CMK (cell line): ENCODE measurements at places on chromosomes 3 and 15.

DNA sequence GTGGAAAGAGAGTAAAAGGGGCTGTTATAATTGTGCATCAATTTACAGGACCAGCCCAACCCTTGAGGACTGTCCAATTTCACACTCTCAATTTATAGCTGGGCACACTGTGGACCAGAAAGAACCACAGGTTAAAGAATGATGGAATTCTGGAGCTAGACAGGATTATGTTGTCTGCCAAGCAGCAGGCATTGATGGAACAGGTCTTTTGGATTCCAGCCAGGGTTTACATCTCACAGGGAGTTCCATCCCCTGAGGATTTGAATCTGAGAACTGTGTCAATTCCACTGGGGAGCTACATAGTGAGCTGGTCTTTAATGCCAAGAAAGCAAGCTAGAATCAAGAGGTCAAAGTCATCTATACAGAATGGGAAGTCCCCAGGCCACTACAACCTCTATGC, 389.5 kb upstream of the WNT5A start:
- DNase-seq = no peak

GRCh38 chr3:128222796-128223385, 69.6 kb downstream of the EEFSEC start:
- DNase-seq = no peak

- DNase-seq = no peak
These were observed 1035.9 kb downstream of the PLOD2 start for GRCh38 chr3:145124900-145125678.

- no peak for DNase-seq
These were observed 2.8 kb upstream of the C15orf40 start for GRCh38 chr15:83014205-83014653.

GRCh38 chr3:118144919-118145318, 889.7 kb downstream of the IGSF11 start:
- no peak for DNase-seq

- no peak for DNase-seq
These were observed 372.2 kb downstream of the VGLL3 start for GRCh38 chr3:86618706-86619105.

DNA sequence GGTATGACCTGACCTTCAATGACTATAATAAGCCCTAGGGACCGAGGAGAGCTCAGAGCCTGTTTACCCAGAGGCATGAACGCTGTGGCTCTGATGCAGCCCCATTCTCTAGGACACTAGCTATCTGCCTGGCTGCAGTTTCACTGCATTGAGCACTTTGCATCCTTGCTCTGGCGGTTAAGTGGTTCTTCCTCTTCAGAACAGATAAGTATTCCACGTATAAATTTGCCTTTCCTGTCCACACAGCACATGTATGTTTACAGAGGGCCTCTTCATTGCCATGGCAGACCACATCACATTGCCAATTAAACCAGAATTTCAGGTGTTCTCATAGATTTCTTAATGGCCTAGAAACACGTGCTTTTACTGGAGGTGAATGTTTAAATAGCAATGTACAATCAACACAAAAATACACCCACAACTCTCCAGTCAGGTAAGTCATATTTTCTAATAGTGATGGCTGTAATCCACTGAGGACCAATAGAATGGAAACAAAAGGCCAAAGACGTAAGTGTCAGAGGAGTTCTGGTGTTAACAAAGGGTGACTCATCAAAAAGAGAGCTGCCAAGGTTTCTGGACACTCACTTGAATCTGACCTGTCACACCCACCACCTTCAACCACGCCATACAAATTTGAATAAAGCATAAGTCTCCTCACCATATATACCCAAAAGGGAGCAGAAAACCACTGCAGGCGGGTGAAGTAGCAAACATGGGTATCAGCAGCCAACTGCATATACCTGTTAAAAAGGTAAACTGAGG, 553.4 kb downstream of the OCA2 start:
- no peak for DNase-seq

DNA sequence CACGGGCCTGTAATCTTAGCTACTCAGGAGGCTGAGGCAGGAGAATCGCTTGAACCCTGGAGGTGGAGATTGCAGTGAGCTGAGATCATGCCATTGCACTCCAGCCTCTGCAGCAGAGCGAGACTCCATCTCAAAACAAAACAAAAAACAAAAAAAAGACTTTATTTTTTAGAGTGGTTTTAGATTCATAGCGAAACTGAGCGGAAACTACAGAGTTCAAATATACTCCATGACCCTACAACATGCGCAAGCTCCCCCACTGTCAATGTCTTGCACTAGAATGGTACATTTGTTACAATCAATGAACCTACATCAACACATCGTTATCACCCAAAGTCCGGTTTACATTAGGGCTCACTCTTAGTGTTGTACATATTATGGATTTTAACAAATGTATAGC, 2.2 kb upstream of the CRTAP start:
- no peak for DNase-seq

GRCh38 chr3:14297784-14298236, 104.6 kb upstream of the SLC6A6 start:
- DNase-seq = no peak

GRCh38 chr3:174821477-174821876, 37.7 kb upstream of the NAALADL2 start:
- no peak for DNase-seq

DNA sequence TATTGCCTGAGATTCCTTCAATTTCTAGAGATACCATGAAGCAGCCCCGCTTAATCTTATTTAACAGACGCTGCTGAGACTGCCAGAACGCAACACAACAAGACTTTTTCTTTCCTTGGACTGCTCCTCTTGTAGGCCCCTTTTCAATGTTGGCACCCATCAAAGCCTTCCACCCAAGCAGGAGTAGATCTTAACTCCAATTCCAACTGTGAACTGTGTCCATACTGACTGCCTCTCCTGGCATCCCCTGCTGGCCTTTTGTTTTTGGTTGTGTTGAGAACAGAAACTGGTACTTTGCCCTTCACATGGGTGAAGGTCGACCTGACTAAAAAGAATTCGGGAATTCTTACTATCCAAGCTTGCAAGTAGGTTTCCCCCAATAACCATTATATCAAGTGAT, 50.2 kb downstream of the TRIM71 start:
- DNase-seq = no peak

DNA sequence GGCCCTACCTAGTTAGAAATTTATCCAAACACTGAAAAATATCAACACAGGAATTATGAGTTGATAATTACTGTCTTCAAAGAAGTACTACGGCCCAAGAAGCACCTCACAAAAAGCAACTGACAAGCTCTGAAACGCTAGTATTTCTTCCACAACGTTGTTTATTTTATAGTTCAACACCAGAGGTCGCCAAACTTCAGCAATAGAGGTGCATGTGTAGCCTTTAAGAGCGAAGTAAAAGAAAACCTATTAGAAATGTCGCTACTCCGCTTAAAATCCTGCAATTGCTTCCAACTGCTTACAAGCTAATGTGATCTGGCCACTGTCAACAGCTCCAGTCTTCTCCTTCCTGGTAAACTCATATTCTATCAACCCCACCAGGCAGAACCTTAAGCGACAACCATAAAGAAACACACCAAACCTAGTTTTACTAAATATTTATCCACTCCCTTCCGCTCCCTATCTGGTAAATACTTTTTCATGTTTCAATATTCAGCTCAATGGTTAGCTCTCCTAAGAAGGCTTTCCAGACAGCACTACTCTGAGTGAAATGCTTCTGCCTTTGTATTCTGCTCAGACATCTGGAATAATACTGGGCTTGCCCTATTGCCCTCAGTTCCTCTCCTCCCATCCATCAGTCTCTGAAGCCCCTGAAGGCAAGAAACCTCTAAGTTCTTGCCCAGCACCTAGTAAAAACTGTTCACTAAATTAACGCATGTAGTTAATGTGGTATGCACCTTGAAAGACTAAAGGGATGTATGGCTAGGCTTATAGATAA, 110.2 kb downstream of the NR1I2 start:
- DNase-seq = peak; percentile 15

DNA sequence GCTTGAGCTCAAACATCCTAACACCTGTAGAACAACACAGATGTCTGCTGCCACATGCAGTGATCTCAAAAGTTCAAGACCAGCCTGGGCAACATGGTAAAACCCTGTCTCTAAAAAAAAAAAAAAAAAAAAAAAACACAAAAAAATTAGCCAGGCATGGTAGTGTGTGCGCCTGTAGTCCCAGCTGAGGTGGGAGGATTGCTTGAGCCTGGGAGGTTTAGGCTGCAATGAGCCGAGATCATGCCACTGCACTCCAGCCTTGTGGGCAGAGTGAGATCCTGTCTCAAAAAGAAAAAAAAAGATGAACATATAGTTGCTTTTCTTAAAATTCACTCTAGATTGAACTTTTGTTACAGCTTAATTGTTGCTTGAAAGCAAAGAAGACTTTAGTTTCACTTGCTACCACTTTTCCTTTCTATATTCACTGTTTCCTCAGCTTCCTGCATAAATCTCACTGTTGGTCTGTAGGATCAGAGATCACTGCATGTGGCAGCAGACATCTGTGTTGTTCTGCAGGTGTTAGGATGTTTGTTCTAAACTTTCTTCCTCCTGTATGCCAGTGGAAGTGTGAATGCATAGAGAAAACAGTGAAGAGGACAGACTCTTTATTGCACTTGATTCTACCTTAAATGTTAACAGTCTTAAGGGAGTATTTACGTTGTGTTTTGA, 12.6 kb downstream of the RAB11A start:
- no peak for DNase-seq

DNA sequence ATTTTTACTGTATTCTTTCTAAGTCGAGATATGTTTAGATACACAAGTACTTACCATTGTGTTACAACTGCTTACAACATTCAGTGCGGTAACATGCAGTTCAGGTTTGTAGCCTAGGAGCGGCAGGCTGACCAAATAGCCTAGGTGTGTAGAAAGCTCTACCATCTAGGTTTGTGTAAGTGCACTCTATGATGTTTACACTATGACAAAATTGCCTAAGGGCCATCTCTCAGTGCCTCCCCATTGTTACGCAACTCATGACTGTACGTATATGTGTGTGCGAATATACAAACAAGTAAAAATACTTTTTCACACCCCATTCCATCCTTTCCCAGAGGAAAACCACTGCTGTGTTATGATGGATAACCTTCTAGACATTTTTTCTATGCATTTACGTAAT, 44.3 kb downstream of the PXYLP1 start:
- no peak for DNase-seq

DNA sequence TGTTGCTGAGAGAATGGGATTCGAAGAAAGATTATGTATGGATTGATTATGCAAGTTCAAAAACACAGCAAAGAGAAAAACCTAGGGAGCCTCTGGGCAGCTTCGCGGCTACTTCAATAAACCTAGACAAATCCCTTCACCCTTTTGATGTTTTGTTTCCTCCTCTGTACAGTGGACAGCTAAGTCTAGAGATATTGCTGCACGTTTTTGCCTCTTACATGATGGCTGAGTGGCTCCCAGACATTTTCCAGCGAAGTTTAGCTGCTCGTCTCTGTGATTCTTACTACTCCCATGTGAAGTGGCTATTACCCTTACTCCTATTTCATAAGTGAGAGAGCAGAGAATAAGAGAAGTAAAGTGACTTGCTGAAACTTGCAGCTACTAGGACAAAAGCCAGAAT, 695.0 kb upstream of the GRM7 start:
- DNase-seq = no peak

GRCh38 chr3:53287131-53287629, 31.4 kb upstream of the TKT start:
- DNase-seq = no peak

DNA sequence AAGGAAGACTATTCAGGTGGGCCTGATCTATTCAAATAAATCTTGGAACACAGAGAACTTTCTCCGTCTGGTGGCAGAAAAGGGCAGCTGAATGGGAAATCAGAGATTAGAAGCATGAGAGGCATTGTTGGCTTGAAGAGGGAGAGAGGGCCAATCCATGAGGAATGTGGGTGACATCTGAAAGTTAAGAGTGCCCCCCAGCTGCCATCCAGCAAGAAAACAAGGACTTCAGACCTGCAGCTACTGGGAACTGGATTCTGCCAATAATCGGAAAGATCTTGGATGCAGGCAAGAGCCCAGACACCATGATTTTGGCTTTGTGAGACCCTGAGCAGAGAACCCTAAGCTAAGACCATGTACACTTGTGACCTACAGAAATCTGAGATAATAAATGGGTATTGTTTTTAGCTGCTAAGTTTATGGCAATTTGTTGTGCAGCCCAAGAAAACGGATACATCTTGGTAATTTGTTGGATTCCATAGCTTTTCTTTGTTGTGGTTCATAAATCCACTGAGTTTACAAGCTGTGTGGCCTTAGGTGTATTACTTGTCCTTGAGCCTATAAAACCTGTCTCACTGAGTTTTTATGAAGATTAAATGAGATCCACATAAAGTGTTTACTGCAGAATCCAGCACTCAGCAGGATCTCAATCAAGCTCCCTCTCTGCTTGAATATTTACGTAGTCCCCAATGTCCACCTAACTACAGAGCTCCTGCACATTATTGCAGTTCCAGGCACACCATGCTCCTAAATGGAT, 82.1 kb upstream of the PRTG start:
- no peak for DNase-seq

- no peak for DNase-seq
These were observed 12.4 kb downstream of the KLF13 start for GRCh38 chr15:31338879-31339557.

DNA sequence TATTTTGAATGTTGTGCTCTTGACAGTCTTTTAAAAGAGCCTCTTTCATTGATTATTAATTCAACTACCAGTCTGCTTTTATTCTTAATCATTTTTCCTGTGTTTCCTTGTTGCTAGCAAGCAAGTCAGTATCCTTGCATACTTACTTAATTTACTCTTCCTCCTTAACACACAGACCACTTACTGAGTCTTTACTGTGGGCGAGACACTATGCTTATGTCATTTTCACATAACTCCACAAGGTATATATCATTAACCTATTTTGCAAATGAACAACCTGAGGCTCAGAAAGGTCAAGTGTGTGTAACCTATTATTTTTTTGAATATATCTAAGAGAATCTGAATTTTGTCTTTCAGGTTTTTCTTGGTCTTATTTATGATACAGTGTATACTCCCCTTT, 130.9 kb downstream of the WDR76 start:
- DNase-seq = no peak

GRCh38 chr3:16249336-16249735, 15.4 kb downstream of the DPH3 start:
- DNase-seq = no peak

DNA sequence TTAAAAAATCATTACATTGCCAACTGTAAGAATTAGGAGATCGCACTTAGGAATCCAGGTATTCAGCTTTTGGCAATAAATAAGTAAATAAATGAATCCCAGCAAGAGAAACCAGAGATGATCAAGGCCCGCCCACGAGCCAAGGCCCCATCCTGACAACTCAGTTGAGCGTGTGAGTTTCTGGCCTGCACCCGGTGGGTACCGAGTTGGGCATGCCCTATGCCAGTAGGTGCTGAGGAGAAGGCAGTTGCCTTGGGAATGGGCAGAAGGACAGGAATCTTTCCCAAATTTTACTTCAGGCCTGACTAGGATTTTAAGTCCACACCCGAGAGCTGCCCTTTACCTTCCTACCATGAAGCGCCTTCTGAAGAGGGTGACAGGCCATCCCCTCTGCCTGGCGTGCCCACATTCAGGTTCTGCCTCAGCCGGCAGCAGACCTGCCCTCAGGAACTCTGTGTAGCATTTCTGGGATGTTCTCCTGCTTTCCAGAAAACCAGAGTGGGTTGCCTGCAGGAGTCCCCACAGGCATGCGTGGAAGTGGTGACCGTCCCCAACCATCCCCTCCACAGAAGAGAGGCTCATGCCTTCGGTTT, 99.3 kb upstream of the ALDH1A3 start:
- no peak for DNase-seq
